ENCODE measurements at places on chromosomes 5 and 9.

GRCh38 chr5:2352101-2352861 is 399.2 kb downstream of the IRX2 start:
- DNase-seq: no peak

- DNase-seq: no peak
Observed at GRCh38 chr5:157997991-157998504, 139.1 kb upstream of the CLINT1 start.

GRCh38 chr9:81423589-81424326 is 265.6 kb downstream of the TLE1 start:
- DNase-seq: no peak

DNA sequence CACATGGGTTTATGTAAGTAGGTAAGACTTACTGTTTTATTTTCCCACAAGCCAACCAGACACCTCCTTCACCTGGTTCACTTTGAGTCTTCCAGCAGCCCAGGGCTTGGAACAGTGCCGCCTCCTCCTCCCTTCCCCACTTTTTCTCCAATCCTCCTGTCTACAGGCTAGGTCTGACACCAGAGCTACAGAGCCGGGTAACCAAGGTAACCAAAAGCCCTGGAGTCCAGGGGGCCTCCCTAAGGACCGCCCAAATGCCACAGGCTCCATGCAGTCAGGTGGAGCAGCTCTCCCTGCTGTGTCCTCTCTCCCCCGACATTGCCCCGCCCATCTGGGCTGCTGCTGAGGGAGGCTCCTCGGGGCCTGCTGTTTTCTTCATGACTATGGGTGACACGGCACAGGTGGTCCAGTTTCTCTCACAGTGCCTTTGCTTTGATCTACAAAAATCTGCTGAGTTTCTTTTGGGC is 138.0 kb upstream of the EFNA5 start:
- no peak for DNase-seq

DNA sequence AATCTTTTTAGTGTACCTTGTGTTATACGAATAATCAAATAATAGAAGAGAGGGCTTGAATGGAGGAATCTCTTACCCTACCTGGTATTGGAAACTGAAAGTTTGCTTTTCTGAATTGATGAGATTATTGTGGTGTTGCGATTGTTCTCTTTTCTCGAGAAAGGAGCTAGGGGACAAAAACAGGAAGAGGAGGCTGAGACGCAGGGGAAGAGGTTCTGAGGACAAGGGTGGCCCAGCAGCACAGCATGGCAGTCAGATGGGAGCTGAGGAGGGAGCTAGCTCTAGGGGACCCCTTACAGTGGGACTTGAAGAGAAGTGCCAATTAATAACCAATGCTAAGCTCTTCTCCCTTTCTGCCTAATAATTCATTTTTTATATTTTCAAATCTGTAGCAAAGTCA is 183.3 kb upstream of the DMAC1 start:
- no peak for DNase-seq

Data from 8988T (cell line).